ENCODE measurements at places on chromosomes 1 and 21. TPM values are rescaled to one million over a fixed set of nuclear protein-coding genes. Genes with fewer than 3 reads are reported as not detected.

DNA sequence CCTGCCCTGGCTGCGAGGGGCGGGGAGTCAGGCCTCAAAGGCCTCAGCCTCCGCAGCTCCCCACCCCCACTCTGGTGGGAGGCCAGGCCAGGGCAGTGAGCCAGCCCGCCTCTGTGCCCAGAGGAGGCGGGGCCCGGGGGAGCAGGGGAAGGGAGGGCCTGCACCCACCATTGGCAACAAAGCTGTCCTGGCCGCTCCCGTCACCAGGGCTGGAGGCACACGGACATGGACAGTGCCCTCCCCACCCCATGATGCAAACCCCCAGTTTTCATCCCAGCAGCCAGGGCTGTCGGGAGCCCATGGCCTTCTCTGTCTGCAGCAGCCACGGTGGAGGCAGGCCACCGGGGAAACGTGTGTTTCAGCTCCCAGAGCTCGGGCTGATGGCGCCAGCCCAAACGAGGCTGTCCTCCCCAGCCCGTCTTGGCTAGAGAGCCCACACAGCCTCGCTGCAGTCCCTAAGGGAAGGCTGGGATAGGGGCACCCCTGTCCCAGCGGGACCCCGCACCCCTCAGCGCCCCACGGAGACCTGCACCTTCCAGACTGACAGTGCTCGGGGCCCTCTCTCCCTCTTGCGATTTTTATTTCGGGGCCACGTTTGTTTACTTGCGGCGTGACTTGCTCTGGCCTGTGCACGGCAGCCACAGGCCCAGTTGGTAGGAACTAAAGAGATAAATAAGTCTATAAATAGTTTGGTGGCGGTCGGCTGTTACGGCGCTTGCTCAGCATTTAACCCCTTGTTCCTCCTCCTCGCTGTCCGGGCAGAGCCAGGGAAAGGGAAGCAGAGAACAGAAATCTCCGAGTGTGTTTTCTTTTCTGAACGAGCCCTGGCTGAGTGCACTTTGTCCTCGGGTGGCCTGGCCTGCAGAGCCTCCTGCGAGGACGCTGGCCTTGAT is 101.8 kb downstream of the PRDM16 start:
- no peak for DNase-seq

- no peak for DNase-seq
Measured at GRCh38 chr1:69738458-69739250, 170.9 kb downstream of the LRRC7 start.

DNA sequence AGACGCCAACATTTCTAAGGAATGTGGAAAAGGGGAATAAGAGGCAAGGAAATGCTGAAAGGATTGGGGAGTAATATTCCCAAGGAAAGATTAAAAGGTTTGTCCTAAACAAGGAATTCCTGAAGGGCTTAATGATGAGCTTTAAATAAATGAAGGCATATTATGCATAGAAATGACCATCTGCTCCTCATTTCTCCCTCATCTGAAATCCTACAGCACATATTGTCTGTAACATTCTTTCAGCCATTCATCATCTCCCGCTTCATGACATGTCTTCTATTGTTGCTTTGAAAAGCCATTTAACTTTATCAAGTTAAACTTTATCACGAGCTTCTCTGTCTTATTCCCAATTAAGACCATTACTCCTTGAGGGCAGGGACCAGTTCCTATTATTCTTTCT is 608.7 kb upstream of the PLXNA2 start:
- no peak for DNase-seq

- DNase-seq, result no peak
Measured at GRCh38 chr1:154598871-154599635, 8.9 kb downstream of the ADAR start.

OR2G6 gene
- not detected for polyA plus RNA-seq

GMEB1 gene
- polyA plus RNA-seq, result 6.6 TPM

ZNF593OS gene
- polyA plus RNA-seq, result not detected

GRCh38 chr1:148308832-148309458 is 156.9 kb upstream of the NBPF11 start:
- no peak for DNase-seq

DNA sequence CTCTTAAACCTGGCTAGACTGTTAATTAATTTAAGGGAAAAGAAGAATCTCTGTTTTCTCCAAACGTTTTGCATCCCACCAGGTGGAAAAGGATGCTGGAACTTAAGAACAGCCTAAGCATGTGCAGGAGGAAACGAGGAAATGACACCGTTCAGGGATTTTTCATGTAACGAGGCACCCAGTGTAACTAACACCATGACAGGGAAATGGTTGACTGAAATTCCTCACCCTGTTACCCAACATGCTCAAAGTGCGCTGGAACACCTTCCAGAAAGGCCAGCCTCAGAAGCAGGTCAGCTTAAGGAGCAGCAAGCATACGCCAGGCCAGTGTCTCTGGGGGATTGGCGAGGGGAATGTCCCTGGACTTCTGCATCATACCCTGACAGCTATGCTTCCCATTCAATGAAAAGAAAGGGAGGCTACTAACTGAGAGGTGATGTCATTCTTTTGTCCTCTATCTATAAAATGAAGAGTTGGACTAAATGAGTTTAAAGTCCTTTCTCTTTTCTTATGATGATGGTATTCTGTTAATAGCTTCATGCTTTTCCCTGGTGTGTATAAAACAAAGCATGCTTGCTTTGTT is 21.6 kb downstream of the TNN start:
- no peak for DNase-seq

- no peak for DNase-seq
Measured at GRCh38 chr1:230310381-230311163, 115.6 kb downstream of the PGBD5 start.

CAPN9 gene
- not detected for polyA plus RNA-seq

STUM gene
- polyA plus RNA-seq, result not detected

- no peak for DNase-seq
Measured at GRCh38 chr1:12208764-12209494, 20.9 kb upstream of the VPS13D start.

DNA sequence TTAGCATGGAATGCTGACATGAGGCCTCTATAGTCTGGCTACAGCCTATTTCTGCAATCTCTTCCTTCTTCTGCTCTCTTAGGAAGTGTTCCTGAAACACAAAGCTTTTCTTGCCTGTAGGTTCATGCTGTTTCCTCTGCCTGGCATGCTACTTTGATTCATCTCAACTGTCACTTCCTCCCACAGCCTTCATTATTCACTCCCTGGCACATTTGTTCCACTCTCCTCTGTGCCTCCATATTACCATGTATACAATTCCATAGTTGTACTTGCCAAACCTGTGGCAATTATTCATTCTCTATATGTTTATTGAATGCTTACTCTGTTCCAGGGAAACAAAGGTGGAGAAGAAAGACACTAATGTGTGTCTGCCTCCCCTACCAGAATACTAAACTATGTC is 210.2 kb downstream of the LRRC7 start:
- no peak for DNase-seq

DNA sequence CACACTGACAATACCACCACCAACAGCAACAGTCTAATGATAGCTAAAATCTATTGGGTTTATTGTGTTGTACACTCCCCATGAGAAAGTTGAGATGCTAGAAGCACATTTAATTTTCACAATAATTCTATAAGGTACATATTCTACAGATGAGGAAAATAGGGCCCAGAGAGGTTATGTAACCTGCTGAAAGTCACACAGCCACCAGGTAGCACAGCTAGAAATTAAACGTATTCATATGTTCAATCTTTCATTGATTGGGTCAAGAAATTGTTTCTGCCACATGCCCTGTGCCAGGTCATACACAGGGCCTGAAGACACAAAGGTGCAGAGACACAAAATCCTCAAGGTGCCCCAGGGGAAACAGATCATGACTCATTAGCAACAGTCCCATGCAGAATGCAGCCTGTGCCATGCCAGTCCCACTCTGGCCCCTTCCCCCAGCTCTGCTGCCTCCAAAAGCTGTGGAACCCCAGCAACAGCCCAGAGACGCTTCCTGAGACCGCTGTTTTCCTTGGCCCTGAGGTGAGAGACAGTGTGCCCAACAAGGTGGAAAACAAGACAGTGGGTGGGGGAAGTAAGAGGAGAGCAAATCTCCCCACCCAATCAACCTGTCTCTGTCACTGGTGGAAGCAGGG is 32.1 kb downstream of the GJA4 start:
- no peak for DNase-seq

GRCh38 chr1:57202241-57202640 is 221.6 kb downstream of the DAB1 start:
- no peak for DNase-seq

- DNase-seq, result no peak
Measured at GRCh38 chr21:34885125-34885524, 164.0 kb downstream of the RUNX1 start.

LEFTY1 gene
- polyA plus RNA-seq, result 0.09 TPM

DNA sequence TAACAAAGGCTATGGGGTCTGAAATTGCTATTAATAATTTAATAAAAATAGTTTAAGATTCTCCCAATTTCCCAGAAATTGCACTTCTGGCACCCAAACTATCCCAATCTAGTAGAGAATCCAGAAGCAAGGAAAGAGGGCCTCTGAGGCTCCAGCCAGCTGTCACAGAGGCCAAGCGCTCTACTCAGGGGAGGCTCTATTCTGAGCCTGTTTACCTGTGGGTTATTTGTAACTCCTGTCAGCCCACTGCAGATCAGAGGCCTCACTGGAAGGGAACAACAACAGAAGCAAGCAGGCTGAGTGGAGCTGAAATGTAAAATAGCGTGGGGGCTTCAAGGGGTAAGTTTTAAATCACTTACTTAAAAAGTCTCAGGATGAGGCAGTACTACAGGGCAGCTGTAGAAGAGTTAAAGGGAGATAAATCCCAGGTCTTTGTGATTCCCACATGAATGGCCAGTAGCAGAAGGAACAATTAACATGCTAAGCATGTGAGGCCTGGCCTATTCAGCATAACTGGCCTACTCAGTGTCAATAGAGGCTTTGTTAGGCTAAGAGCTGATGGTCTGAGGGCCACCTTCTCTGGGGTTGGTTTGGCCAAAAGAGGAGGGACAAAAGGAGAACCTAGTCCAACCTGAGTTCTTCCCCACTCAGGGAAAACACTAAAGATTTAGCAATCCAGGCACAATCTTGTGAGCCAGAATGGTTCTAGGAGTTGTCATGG is 12.8 kb downstream of the ZNF687 start:
- no peak for DNase-seq

PEX11B gene
- polyA plus RNA-seq, result 34.9 TPM

- DNase-seq, result no peak
Measured at GRCh38 chr1:67733681-67734322, 48.8 kb downstream of the GADD45A start.

GRCh38 chr1:43558346-43558841 is 27.7 kb downstream of the PTPRF start:
- no peak for DNase-seq

DNA sequence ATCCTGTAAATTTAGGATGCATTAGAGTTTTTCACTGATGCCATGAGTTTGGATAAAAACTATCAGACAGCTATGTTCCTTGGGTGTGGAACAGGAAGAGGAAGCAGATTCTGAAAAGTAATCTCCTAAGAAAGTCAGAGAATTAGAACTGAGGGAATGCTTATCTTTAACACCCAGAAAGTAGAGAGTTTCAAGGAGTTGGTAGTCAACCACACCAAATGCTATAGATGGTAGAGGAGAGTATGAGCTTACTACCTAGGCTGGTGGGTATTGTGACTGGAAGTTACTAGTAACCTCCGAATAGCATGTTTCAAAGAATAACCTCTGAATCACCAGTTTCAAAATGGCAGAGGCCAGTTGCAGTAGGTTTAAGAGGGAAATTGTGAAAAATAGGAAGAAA is 288.0 kb downstream of the HMCN1 start:
- no peak for DNase-seq

RNU1-3 gene
- not detected for polyA plus RNA-seq

DMBX1 gene
- polyA plus RNA-seq, result not detected

CRP gene
- not detected for polyA plus RNA-seq

DNA sequence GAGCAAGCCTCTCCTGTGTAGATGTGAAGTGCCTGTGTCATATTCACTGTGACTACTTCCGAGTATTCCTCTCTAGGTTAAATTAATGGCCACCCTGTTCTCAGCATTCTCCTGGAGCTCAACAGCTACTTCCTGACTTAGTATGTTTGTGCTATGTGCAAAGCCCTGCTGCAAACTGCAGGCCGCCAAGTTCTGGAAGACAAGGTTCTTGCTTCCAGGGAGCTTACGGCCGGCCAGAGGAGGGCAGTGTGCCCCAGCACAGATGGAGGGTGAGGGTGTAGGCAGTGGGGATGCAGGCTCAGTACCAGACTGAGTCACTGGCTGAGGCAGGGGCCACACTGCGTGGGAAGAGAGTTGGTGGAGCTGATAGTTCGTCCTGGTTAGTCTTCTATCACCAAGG is 43.2 kb downstream of the ELK4 start:
- no peak for DNase-seq

- no peak for DNase-seq
Measured at GRCh38 chr1:193321242-193321840, 134.9 kb upstream of the B3GALT2 start.

DNA sequence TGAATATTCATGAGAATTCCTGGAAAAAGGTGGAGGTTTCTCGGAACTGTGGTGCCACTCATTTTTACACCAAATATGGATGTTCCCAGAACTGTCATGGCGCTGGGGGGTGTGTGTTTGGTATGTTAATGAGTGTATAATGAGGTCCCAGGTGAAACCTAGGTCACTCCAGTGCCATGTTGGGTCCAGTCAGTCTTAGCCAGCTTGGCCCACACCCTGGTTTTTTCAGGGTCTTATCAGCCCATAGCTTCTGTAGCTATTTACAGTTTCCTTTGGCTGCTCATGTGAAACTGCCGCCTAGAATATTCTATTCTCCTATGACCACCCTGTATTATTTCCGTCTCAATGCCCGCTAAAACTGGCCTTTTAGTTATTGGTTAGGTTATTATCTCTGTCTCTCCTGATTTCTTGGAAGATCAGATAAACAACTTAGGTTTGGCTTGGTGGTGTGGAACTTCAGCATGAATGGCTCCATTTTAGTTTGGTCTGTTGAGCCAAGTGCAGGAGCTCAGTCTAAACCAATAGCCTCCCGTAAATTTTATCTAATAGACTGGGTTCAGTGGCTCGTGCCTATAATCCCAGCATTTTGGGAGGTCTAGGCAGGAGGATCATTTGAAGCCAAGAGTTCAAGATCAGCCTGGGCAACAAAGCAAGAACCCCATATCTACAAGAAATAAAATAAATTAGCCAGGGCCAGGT is 42.1 kb upstream of the EDARADD start:
- no peak for DNase-seq

VHLL gene
- not detected for polyA plus RNA-seq

GRCh38 chr1:14055442-14056223 is 355.6 kb downstream of the PRDM2 start:
- DNase-seq, result no peak

TEX38 gene
- polyA plus RNA-seq, result not detected

AIM2 gene
- polyA plus RNA-seq, result not detected

LRRC53 gene
- not detected for polyA plus RNA-seq

- DNase-seq, result no peak
Measured at GRCh38 chr1:11957398-11957797, 22.8 kb upstream of the MFN2 start.

DNA sequence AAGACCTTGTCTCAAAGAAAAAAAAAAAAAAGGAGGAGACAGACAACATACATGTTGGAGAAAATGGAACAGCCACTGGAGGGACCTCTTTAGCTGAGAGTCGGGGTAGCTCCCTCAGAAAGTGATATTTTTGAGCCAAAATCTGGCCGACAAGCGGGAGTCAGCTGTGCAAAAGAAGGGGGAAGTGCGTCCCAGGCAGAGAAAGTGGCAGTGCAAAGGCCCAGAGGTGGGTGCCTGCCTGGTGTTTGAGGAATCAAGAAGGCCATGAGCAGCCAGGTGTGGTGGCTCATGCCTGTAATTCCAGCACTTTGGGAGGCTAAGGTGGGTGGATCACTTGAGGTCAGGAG is 6.1 kb upstream of the CROCC start:
- DNase-seq, result no peak

- no peak for DNase-seq
Measured at GRCh38 chr1:101299141-101299540, 62.3 kb downstream of the S1PR1 start.

GRCh38 chr1:155057788-155058211 is 5.7 kb upstream of the EFNA4 start:
- DNase-seq, result no peak

SERTAD4 gene
- 8.7 TPM for polyA plus RNA-seq
